ENCODE measurements at places on chromosomes 11 and 22. TPM values are rescaled to one million over a fixed set of nuclear protein-coding genes. Genes with fewer than 3 reads are reported as not detected.

Gene CASP12
- 1.1 TPM for total RNA-seq

Gene TLCD5
- total RNA-seq, result 11.2 TPM

Gene SAA1
- not detected for total RNA-seq

Gene TRIM48
- not detected for total RNA-seq

Gene FOLH1
- total RNA-seq, result 9.1 TPM

Gene TRMT112
- 124 TPM for total RNA-seq

Gene HBG1
- 39.3 TPM for total RNA-seq

Gene PHF21B
- total RNA-seq, result 0.63 TPM

Gene GANAB
- total RNA-seq, result 93.9 TPM

Gene TPBGL
- total RNA-seq, result not detected

Gene E2F8
- 4.8 TPM for total RNA-seq

Gene CRYBA4
- not detected for total RNA-seq

Gene MS4A7
- 19.5 TPM for total RNA-seq

Gene GTPBP1
- total RNA-seq, result 30.8 TPM

Gene OR8D1
- not detected for total RNA-seq

Gene TRIM51
- not detected for total RNA-seq

Gene POU2AF2
- total RNA-seq, result not detected

Gene MOGAT2
- total RNA-seq, result 2.2 TPM

Gene PGA5
- total RNA-seq, result 0.69 TPM

Gene MAPK12
- total RNA-seq, result 9.3 TPM

Gene CNTF
- total RNA-seq, result 1.3 TPM

Gene DEPDC7
- total RNA-seq, result 10.5 TPM

Gene RAC2
- 3.2 TPM for total RNA-seq

Gene SHANK2
- 6.2 TPM for total RNA-seq

Gene PRR5L
- 18.8 TPM for total RNA-seq

Gene OR2AG1
- not detected for total RNA-seq

Gene PDGFD
- 26.0 TPM for total RNA-seq

Gene LRRC10B
- total RNA-seq, result not detected

Gene NELL1
- 5.4 TPM for total RNA-seq

Gene GAL
- 1.0 TPM for total RNA-seq

Gene MRGPRX4
- not detected for total RNA-seq

Gene ALX4
- 1.5 TPM for total RNA-seq

Gene LRRC4C
- total RNA-seq, result 7.2 TPM

Gene INPP5J
- total RNA-seq, result 0.32 TPM

Gene RHOD
- 3.9 TPM for total RNA-seq

Gene OOSP4B
- not detected for total RNA-seq

Gene PIH1D2
- 4.5 TPM for total RNA-seq

Gene DGKZ
- 18.5 TPM for total RNA-seq

Gene SPDYC
- not detected for total RNA-seq

Gene CASP5
- 0.74 TPM for total RNA-seq

Gene MAPK8IP2
- 1.2 TPM for total RNA-seq

Gene SLC7A4
- total RNA-seq, result 0.42 TPM

Gene CENATAC
- 34.3 TPM for total RNA-seq

Gene SLC22A9
- not detected for total RNA-seq

Gene CRYBB2
- total RNA-seq, result not detected

Gene ANGPTL5
- total RNA-seq, result not detected

All from urinary bladder (tissue), 4 donors.